Epithelial cell of esophagus (primary cell): ENCODE measurements at places on chromosomes 7 and 10.

DNA sequence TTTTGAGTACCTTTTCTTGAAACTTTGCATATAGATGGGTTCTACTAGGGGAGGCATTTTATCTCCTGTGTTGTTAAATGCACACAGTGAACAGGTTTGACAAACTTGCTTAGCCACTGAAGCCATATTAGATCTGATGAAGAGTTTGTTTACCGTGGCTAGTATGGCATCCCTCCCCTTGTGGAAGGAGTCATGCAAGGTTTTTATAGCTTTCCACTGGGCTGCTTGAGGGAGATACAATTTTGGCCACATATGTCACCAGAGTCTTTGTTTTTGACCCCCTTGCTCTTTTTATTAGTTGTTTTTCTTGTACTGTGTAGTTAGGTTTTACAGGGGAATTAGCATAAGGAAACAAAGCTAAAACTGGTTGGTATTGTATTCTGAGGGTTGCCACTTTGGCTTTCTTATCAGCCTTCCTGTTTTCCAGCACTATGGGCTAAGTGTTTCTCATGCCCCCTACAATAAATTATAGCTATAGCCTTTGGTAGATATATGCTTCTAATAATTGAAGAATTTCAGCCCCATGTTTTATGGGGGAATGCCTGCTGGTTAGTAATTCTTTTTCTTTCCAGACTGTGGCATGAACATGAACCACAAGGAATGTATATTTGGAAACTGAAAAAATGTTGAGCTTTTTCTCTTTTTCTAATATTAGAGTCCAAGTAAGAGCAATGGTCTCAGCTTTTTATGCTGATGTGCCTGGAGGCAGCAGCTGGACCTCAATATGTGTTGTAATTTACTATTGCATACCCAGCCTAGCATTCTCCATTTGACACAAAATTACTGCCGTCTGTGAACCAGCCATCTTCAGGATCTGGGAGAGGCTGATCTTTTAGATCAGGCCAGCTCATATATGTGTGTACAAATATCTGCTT, 18.4 kb upstream of the STEAP2 start:
- DNase-seq: no peak

- no peak for DNase-seq
These were observed 52.7 kb downstream of the VWDE start for GRCh38 chr7:12350971-12351370.

- no peak for DNase-seq
These were observed 45.1 kb downstream of the ZNF248 start for GRCh38 chr10:37812290-37812689.

DNA sequence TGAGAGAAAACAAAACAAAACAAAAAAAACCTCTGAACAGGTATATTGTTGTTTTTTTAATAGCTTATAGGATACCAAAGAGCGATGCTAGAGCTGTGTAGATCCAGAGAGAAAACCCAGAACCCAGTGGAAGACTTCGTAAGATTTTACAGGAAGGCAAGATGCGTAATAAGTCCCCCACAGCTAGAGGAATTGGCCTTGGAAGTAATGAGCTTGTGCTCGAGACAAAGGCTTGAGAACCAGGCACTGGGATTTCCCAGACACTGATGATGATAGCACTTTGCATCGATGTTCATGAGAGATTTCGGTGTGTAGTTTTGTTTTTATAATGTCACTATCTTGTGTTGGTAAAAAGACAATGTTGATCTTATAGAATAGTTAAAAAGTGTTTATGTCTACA, 821.5 kb upstream of the IGFBP3 start:
- DNase-seq: no peak

- no peak for DNase-seq
These were observed 43.9 kb downstream of the TNS3 start for GRCh38 chr7:47537716-47538675.

- DNase-seq: peak; percentile 42
These were observed 827 bp upstream of the FASTK start for GRCh38 chr7:151081170-151082101.

- DNase-seq: no peak
These were observed 9.8 kb downstream of the PODXL start for GRCh38 chr7:131546583-131547141.

DNA sequence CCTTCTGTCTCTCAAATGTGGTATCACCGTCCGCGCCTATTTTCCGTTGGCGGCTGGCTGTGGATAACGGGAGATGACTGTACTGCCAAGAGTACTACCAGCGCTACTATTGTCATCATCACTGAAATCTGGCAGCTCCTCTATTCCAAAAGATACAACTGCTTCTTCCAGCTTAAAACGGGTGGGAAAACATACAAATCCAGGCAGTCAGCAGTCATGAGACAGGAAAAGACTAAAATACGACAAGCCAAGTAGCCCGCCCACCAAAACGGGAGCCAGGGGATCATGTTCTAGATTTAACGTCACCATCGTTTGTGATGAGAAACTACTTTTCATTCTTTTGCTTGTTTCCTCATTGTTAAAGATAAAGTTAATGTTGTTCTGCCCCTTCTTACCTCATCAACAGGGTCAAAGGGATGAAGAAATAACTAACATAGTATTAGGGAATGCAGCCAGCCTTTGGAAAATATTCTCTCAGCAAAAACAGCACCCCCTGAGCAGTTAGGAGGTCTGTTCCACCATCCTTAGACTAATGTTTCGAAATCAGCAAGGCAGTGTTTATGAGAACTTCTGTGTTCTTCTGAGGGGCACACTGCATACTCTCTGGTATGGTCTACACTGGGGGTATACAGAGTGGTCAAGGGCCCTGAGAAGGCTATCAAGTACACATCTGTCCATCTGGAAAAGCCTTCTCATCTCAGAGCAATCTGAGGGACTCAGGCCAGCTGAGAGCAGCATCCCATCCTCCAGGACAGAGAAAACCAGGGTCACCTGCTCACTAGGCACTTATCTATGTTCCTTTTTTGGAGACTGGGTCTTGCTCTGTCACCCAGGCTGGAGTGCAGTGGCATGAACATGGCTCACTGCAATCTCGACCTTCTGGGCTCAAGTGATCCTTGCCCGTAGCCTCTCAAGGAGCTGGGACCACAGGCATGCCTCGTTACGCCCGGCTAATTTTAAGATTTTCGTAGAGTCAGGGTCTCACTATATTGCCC, 47.5 kb downstream of the GNA12 start:
- no peak for DNase-seq

GRCh38 chr7:139893999-139894398, 64.9 kb downstream of the TBXAS1 start:
- DNase-seq: no peak

GRCh38 chr10:69241575-69241974, 21.4 kb downstream of the HKDC1 start:
- no peak for DNase-seq

DNA sequence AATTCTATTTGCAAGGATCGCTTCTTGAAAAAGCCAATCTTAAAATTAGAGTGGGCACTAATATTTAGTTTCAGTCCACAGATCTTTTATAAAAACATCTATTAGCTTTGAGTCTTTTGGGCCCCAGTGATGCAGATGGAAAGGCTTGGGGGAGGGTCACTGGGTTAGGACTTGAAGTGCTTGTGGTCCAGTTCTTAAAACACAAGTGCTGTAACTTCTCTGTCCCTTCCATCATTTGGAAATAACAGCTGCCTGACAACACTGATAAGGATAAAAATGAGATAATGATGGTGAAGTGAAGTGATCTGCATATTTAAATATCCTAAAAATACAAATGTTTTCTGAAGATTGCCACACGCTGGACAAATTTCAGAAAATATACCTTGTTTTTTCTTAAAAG, 37.1 kb upstream of the ZRANB1 start:
- no peak for DNase-seq

DNA sequence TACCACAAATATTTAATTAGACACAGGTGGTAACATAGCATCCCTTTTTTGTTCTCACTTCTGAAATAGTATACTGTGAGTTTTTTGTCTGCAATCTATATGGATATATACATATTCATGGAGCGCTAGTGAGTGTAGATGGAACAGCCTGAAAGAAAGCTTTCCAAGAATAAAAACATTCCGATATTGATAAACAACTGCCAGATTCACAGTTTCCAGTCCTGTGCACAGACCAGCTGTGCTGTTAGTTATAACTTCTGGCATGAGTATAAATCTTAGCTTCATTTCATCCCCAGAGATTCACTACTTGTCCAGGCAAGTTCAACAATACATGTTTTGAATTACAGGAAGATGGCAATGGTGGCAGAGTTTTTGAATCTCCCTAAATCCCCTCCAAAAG, 467.1 kb upstream of the STEAP1 start:
- DNase-seq: peak; percentile 1

DNA sequence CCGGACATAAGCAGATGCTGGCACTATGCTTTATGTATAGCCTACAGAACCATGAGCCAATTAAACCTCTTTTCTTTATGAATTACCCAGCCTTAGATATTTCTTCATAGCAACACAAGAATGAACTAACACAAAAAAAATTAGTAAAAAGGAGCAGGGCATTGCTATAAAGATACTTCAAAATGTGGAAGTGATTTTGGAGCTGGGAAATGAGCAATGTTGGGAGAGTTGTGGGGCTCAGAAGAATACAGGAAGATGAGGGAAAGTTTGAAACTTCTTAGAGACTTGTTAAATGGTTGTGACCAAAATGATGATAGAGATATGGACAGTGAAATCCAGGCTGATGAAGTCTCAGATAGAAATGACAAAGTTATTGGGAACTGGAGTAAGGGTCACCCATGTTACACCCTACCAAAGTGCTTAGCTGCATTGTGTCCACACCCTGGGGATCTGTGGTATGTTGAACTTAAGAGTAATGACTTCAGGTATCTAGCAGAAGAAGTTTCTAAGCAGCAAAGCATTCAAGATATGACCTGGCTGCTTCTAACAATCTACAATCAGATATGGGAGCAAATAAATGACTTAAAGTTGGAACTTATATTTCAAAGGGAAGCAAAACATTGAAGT, 24.2 kb downstream of the PNLIPRP3 start:
- no peak for DNase-seq

DNA sequence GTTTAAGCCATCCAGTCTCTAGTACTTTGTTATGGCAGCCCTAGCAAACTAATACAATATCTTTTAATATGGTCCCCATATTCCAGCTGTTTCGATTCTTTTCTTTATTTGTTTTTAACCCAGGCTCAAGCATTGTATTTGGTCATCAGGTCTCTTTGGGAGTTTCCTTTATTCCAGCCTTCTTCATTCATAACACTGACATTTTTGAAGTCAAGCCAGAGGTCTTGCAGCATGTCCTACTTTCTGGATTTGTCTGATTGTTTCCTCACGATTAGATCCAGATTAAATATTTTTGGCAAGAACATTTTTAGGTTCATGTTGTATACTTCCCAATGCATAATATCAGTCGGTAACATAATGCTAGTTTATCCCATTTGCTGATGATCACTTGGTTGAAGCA, 11.8 kb downstream of the SLC25A13 start:
- DNase-seq: no peak

DNA sequence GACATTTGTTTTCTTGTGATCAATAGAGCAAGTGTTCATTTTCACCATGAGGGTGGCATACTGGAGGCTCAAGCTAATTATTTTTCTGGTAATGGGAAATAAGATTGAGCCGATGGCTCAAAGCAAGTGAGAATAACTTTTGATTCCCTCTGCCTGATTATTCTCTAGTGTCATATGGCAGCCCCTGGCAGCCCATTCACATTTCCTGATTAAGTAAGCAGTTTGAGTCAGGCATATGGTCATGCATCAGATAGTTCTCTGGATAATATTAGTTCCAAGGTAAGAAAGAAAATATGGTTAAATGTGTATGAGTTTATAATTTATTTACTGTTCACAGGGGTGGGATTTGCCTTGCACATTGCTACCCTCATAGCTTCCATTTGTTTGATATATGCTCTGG, 109.2 kb downstream of the DYNC1I1 start:
- DNase-seq: no peak

DNA sequence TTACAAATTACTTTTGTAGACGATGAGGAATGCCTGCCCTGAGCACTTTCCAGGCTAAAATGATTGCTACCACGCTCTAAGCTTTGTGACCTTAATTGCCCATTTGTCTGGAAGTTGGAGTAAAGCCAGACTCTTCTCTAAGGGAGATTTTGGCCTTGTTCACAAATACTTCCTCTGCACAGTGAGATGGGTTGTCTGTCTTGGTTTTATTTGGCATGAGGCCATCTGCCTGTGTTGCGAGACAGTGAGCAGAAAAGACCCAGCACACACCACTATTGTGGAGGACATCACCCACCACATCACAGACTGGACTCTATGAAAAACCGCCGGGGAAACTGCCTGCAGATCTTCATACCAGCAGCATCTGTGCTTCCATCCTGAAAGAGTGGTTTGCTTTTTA, 138.4 kb downstream of the BICC1 start:
- no peak for DNase-seq
